CD8-positive, alpha-beta T cell (primary cell): ENCODE measurements at places on chromosomes 6 and 20. TPM values are rescaled to one million over a fixed set of nuclear protein-coding genes. Genes with fewer than 3 reads are reported as not detected.

GRCh38 chr6:53441035-53441493, 92.3 kb upstream of the ELOVL5 start:
- no peak for DNase-seq

- no peak for DNase-seq
Measured at GRCh38 chr6:57329933-57330332, 12.5 kb downstream of the PRIM2 start.

DNA sequence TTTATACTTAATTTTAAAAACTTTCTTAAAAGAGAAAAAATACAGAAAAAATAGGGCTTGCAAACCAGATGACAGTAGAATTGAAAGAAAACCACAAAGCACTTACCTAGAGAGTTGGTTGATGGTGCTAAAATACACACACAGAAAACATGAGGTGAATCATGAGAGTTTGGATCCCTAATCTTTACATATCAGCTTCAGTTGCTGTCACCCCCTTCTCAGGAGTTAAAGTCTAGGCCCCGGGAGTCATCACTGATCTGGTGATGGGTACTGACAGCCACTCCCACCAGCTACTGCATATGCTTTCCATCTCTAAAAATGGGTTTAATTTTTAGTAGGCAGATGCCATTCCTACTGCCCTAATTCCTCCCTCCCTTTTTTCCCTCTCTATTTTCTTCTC, 16.7 kb downstream of the TSBP1 start:
- no peak for DNase-seq

- DNase-seq, result no peak
Measured at GRCh38 chr20:64136004-64136710, 28.1 kb upstream of the MYT1 start.

DNA sequence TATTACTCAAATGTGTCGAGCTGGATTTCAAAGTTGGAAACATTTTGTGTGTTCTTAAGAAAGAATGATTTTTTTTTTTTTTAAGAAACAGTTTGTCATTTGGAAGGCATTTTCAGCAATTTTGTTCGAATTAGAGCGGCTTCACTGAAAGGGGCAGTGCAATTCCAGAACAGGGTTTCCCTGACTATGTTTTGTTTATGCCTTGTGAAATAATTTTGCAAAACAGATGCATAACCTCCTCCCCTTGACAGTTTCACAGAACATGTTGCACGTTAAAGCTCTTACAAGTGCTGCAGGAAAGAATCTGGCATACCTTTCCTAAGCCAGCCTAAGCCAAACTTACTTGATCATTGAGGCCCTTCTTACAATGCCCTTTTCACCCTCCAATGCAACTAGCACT, 216.0 kb upstream of the SSTR4 start:
- DNase-seq, result no peak

GRCh38 chr20:38095017-38095686, 61.6 kb downstream of the RPRD1B start:
- no peak for DNase-seq

DNA sequence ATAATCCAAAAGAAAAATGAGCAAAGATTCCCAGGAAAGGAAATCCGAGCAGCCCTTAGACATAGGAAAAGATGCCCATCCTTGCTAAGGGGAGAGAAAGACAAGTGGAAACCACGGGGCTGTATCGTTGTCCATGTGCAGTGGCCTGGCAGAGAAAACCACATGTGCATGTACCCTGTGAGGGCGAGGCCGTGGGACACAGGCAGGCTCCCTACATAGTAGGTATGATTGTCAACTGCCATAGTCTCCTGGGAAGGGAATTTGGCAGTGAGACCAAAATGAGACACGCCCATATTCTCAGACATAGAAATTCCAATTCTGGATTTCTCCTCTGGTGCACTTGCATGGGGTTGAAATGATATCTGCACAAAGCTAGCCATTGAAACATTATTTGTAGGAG, 169.7 kb upstream of the SALL4 start:
- DNase-seq, result no peak

GRCh38 chr6:1247056-1247455, 64.8 kb upstream of the FOXQ1 start:
- DNase-seq, result no peak

DNA sequence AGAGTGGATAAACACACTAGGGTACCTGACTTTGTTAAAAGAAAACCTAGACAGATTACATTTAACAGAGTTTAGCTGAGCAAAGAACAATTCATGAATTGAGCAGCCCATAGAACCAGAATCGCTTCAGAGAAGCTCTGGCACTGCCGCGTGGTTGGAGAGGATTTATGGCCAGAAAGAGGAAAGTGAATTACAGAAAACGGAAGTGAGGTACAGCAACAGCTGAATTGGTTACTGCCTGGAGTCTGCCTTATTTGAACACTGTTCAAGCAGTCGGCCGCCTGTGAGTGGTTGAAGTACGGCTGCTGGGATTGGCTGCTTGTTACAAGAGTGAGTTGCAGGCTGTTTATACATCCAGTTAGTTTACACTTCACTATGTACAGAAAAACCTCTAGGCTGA, 253.8 kb upstream of the CDYL start:
- DNase-seq, result no peak

DNA sequence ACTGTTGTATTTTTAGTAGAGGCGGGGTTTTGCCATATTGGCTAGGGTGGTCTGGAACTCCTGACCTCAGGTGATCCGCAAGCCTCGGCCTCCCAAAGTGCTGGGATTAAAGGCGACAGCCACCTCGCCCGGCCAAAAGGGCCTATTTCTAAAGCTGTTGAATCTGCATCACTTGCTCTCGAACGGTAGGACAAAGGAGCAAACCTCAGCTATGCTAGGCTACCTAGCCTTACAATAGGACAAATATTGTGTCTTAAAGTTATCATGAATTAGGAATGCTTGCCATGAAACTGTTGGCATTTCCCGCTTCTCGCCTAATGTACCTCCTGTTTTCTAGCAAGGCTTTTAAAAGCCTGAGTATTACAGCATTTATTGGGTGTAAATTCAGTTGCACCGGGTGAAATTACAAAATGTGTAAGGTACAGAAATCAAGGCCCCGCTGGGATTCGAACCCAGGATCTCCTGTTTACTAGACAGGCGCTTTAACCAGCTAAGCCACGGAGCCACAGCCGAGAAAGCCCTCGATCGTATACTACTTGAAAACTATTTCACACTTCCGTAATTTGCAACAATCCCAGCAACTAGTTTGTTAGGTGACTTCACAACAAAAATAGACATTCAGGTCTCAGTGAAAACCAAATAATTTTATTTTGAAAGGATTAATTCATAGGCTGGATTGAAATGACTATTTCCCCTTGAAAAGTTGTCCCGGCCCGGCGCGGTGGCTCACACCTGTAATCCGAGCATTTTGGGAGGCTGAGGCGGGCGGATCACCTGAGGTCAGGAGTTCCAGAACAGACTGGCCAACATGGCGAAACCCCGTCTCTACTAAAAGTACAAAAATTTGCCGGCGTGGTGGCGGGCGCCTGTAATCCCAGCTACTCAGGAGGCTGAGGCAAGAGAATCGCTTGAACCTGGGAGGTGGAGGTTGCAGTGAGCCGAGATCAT, 211.6 kb upstream of the ZNF184 start:
- no peak for DNase-seq

OVOL2 gene
- total RNA-seq, result not detected

DNAJC5 gene
- 24.3 TPM for total RNA-seq

SMLR1 gene
- total RNA-seq, result not detected

TEAD3 gene
- total RNA-seq, result not detected

POPDC3 gene
- not detected for total RNA-seq

ADGRB3 gene
- not detected for total RNA-seq
